ENCODE measurements at places on chromosomes 3 and 15.

GRCh38 chr3:24160424-24161095 lies 215.5 kb downstream of the NR1D2 start:
- no peak for DNase-seq

GRCh38 chr15:59437817-59438624 lies at the start of gene FAM81A:
TSS of gene FAM81A (plus strand) at chr15:59438186. CDS start at chr15:59458627, 20,441 bp downstream.
- peak; percentile 93 for DNase-seq

DNA sequence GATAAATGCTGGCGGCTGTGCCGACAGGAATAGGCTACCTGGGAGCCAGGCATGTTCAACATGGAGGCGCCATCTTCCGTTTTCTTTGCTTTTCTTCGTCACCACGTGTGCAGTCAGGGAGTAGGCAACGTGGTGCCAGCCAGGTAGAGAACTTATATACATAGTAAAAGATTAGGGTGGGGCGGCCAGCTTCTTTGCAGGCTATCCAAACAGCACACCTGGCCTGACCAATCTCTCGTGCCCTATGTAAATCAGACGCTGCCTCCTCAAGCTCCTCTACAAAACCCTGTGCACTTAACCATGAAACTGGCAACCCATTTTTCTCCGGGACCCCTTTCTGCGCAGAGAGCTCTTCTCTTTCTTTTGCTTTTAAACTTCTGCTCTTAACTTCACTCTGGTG lies 28.6 kb upstream of the OR5K4 start:
- DNase-seq, result no peak

DNA sequence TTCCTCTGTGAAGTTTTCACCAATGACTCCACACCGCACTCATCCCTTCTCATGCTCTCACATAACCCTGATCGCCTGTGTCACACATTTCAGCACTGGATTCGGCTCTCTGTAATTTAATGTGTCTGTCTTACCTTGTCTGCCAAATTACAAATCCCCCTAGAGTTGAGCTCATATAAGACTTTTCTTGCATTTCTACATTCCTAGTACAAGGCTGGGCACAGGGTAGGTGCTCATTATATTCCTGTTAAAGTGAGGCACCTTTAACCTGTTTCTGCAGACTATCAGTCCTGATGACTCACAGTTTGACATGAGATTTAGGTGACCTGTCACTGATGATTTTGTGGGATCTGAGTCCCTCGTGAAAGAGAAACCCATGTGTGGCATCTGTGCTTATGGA lies 22.6 kb downstream of the TGM5 start:
- no peak for DNase-seq

GRCh38 chr3:132090921-132091320 lies 56.1 kb upstream of the CPNE4 start:
- DNase-seq, result no peak

DNA sequence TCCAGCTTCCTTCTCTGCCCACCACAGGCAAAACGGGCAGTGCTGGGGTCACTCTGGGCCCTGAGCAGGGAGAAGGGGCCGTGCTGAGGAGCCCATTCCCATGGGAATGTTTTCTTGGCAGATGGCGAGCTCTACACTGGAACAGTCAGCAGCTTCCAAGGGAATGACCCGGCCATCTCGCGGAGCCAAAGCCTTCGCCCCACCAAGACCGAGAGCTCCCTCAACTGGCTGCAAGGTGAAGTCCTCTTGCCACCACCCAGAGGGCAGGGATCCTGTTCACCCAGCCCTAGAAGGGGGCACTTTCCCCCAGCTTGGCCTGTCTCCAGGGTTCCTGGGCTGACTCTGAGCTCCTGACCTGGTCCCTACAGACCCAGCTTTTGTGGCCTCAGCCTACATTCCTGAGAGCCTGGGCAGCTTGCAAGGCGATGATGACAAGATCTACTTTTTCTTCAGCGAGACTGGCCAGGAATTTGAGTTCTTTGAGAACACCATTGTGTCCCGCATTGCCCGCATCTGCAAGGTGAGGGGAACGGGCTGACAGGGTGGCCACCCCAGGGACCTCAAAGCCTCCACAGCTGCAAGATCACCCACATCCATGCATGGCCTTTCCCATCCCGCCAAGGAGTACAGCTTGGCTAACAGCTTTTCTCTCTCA lies 12.4 kb downstream of the CIB1 start:
- no peak for DNase-seq

- no peak for DNase-seq
Measured at GRCh38 chr3:190234621-190235020, 87.6 kb downstream of the CLDN1 start.

GRCh38 chr15:77834276-77834990 lies 201.7 kb upstream of the LINGO1 start:
- no peak for DNase-seq
